ENCODE measurements at places on chromosomes 16 and 17. TPM values are rescaled to one million over a fixed set of nuclear protein-coding genes. Genes with fewer than 3 reads are reported as not detected.

DNA sequence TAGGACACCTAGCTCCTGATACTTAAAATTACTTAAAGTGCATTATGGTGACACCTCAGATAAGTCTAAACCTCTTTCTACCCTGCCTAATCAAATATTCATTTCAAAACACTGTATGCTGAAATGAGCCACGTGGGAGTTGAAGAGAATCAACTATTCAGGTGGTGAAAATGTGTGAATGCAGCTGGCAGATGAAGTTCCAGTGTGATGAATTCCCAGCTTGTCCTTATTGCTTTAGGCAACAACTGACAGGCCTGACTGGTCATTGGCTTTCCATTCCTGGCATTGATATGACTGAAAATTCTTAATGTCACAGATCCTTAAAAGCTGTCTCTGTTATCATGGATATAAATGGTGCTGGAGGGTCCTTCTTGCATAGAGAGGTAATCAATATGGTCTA, 301.9 kb upstream of the TBX2 start:
- no peak for DNase-seq

- peak; percentile 44 for DNase-seq
These were observed 7.4 kb upstream of the PMFBP1 start for GRCh38 chr16:72179204-72179970.

DNA sequence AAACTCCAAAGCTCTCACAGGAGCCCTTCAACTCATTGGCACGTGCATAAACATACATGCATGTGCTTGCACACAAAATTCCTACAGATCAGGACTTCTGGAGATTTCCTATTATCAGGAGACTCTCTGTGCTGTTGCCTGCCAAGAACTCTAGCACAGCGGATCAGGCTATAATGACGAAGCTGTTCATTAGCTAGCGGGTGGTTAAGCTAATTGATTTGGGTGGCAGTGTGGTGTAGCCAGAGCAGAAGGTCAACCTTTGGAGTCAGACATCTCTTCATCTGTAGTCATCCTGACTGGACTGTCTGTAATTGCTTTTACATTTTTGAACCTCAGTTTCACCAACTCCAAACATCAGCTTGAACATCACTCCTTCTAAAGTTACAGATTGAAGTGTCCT, 69.0 kb downstream of the KIF2B start:
- no peak for DNase-seq

GRCh38 chr17:36085765-36086164, 4.2 kb downstream of the CCL3 start:
- DNase-seq = no peak

GRCh38 chr17:44038604-44039011, 23.8 kb upstream of the TMEM101 start:
- DNase-seq = no peak

GRCh38 chr16:1054660-1055556, 17.6 kb upstream of the SSTR5 start:
- DNase-seq = peak; percentile 78

DNA sequence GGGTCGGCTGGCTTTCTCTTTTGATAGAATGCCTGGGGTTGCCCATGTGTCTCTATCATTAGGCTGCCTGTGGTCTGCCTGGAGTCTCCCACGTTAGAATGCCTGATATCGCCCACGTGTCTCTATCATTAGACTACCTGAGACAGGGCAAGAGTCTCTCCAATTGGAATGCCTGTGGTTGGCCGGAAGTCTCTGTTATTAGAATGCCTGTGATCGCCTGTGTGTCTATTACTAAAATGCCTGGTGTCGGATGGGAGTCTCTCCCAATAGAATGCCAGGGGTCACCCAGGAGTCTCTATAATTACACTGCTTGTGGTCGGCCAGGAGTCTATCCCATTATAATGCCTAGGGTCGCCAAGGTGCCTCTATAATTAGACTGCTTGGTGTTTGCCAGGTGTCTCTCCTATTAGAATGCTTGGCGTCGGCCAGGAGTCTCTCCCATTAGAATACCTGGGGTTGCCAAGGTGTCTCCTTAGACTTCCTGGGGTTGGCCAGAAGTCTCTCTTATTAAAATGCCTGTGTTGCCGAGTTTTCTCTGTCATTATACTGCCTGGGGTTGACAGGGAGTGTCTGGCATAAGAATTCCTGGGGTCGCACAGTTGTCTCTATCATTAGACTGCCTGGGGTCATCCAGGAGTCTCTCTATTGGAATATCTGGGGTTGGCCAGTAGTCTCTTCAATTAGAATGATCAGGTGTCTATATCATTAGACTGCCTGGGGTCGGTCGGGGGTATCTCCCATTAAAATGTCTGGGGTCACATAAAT, 2272.8 kb downstream of the TP53TG3F start:
- DNase-seq = no peak

GRCh38 chr16:49937886-49938285, 82.0 kb upstream of the ZNF423 start:
- no peak for DNase-seq

GRCh38 chr17:50059759-50060273, 3.9 kb downstream of the ITGA3 start:
- DNase-seq = no peak

DNA sequence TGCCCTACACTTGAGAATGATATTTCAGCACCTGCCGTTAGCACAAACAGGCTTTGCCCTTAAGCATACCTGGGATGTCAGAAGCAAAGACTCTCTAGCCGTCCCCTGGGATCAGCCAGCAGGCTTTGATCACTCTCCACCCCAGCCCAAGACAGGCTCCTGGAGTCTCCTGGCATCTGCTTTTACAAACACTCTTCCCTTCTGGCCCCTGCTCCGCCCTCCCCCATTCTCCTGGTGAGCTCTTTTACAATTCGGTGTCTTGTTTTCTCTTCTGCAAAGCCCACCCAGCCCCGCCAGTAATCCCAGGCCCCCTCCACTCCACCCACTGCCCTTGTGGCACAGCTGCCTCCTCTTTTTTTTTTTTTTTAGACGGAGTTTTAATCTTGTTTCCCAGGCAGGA, 50.4 kb downstream of the KATNIP start:
- no peak for DNase-seq

The SLC2A4 gene
- polyA plus RNA-seq = 42.0 TPM

The VMO1 gene
- polyA plus RNA-seq = 4.7 TPM

The NOL11 gene
- 57.7 TPM for polyA plus RNA-seq

The TLCD1 gene
- 4.0 TPM for polyA plus RNA-seq

The GSE1 gene
- polyA plus RNA-seq = 70.2 TPM

The TAC4 gene
- 1.6 TPM for polyA plus RNA-seq

The SNAI3 gene
- 6.4 TPM for polyA plus RNA-seq

Measured in hindlimb muscle (tissue), 1 donor.